ENCODE measurements at places on chromosomes 5 and 9.

- peak; percentile 63 for DNase-seq
Observed at GRCh38 chr9:123251741-123252140, 16.6 kb downstream of the STRBP start.

GRCh38 chr9:71984831-71985281 lies 73.4 kb downstream of the C9orf85 start:
- DNase-seq: no peak

DNA sequence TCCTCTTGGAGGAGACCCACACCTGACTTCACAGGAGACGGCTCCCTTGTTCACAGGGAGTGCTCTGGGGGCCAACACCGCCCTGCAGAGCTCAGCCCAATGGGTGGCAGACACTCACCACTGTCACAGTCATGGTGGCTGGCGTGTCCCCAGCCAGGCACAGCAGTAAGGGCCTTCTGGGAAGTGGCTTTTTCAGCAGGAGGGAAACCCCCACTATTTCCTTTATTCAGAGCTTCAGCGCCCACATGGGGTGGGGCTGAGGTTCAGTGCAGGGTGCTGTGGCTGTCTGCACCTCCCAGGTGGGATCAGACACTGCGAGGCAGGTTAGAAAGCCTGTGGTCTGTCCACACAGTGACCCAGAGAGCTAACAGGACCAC lies 3.6 kb upstream of the SNAPC4 start:
- no peak for DNase-seq

GRCh38 chr9:109497226-109498153 lies 617 bp downstream of the PTPN3 start:
- peak; percentile 8 for DNase-seq

DNA sequence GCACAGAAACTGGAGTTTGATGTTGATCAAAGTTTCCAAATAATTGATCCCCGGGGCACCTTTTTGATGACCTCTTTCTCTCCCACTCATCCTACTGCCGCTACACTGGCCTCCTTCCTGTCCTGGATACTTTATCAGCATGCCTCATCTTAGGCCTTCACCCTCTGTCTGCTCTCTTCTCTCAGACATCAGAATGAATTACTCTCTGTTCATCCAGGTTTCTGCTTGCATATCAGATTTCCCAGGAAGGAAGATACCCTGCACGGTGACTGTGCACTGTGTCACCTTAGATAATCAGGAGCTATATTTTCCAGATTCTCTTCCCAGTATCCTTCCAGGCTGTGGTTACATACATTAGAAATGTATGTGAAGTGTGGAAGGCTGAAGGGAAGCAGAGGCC lies 397.0 kb downstream of the DIRAS2 start:
- no peak for DNase-seq

DNA sequence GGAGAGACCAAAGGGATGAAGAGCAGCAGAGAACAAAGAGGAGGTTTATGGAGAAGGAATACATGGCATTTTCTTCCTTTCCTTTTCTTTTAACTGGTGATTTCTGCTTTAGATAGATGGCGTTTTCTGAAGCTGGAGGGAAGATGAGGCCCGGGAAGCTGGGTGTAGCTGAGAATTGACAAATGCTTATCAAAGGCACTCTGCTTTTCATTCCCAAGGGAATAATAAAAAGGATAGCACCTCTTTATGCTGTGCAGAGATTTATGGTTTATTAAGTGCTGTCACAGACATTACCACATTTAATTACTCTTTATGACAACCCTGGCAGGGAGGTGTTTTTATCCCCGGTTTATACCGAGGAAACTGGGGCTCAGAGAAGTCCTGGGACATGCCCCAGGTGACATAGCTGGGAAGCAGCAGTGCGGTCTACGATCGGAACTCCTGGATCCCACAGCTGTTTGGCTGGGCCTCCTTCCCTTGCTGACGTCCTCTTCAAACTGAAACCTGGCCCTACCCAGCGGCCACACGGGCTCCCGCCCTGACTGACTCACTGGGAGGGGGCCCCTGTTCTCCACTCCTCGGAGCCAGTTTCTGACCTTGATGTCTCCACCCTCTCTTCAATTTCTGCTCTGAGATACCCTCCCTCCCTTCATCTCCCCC lies 8.2 kb upstream of the EPB41L4B start:
- DNase-seq: peak; percentile 24

DNA sequence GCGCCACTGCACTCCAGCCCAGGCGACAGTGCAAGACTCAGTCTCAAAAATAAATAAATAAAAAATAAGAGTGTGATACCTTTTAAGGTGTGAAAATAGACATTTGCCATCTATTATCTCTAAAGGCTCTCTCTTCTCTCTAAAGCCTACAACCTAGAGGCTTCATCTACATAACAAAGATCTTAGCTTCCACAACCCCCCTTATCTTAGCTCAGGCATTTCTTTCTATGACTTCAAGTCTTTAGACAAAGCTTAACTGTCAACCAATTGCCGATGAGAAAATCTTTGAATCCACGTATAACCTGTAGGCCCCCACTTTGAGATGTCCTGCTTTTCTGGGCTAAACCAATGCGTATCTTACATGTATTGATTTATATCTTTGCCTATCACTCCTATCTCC lies 64.9 kb upstream of the ADAMTS19 start:
- DNase-seq: no peak

- no peak for DNase-seq
Observed at GRCh38 chr5:56848206-56848605, 32.9 kb downstream of the MAP3K1 start.

DNA sequence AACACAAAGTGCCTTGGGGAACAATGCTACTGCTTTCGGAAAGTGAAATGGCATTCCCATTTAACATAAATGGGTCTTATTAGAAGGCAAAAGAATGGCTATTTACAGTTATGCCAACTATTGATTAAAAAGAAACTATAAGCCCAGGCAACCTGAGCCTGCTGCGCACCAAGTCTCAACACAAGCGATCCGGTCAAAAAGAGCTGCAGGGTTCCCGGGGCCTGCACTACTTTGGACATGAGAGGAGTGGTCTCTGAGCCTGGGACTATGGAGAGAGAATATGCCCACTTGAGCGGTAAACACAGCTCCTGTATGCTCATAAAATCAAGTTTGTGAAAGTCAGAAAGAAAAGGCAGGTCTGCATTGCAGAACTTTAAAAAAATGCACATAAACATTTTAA lies 660.7 kb downstream of the EFNA5 start:
- no peak for DNase-seq

DNA sequence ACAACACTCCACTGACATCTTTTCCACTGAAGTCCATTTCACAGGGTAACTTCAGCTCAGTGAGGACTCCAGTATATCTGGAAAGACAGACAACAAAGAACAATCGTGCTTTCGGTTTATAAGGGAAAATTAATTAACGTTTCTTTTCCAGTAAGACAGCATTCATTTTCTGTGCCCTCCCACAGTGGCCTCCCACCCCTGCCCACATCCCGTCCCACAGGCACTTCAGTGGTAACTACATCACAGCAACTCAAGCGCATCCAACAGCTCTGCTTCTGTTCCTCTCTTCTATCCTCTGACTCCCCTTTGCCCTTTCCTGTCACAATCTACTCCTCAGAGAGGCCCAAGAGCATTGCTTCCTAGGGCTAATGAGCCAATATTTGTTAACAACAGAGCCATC lies 40.3 kb downstream of the GLDC start:
- DNase-seq: no peak

DNA sequence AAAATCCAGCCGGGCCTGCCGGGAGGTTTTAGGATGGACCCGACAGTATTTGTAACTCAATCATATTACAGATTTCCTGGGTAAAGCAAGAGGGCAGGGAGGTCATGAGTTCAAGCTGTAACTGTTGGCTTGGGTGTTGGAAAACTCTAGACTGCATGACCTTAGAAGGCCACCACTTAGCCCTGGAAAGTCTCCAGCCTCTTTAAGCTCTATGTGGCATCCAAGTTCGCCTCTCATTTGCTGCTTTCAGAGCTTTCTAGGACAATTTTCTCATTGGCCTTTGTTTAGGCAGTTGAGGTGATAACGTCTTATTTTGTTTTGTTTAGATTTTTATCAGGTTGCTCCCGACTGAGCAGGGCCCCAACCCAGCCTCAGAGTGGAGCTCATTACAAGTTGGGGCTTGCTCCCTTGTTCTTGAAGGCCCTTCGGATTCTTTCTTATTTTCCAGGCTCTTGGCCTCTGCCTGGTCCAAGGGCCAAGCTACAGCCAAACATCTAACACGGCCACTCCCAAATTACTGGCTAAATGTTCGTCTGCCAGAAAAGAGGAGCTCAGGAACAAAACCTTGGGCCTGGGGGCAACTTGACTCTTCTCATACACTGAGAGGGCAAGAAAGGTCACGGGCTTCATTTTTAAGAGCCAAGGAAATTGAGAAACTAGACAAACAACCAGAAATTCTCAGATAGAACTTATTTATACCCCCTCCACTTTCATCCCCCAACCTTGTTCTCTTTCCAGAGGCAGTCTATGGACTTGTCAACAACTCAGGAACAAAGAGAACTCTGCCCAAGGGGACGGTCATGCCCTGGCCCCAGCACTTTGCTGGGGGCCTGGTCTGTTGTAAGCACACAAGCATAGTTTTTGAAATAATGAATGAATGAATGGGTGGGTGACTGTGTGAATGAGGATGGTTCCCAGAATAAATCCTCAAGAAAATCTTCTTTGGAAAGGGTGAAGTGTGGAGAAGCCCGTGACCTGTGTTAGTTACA lies 526.9 kb downstream of the BNC2 start:
- DNase-seq: no peak

DNA sequence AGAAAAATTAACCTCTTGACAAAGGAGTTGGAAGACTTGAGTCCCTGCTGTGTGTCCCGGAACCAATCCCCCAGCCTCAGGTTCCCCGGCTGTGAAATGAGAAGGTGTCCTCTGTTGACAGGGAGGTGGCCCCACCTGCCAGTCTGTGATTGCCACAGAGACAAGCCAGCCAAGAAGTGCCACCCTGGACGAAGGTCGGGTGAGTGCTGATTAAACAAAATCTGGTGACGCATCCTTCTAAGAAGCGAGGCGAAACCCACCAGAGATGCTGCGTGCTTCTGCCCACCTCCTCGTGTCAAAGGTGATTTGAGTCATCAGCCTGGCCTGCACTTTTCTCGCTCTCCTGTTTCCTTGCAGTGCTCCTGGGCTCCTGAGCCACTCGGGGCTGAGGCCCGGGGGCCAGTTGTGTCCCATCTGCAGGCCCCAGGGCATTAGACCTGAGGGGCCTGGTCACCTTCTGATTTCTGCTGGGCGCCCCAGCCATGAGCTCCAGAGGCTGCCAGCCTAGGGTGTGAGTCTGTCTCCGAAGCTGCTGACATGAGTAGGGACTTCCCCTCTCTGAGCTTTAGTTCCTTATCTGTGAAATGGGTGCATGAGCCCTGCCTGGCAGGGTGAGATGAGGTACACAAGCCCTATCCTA lies 28.7 kb downstream of the NEK6 start:
- no peak for DNase-seq

DNA sequence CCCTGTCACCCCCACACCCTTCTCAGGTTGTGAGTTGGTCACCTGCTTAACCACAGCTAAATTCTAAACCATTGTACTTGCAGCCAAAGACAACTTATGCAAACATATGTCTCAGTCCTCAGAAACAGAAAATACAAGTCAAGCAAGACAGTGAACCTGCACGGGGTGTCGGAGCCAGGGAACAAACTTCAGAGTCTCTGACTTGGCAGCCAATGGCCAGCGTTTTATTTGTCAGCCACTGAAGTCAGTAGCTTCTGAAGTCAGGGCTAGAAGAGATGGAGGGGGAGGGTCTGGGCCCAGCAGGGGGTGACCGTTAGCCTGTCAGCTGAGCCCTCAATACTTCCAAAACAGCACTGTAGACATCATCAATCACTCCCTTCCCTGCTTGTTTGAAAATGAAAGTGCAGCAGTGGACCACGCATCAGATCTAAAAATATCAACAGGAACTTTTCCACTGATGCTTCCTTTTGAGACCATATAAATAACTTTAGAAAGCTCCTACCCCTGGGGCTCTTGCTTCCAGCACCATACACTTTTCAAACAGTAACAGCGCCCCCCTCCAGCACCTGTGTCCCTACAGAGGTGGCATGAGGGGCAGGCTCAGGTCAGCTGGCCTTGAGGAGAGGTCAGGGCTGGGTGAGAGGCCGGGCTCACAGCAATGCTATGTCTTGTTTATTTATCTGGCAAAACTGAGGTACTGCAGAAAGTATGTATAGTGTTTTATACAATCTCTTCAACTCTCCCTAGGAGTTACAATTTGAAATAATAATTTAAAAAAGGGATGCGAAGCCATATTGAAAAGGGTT lies 142.5 kb downstream of the ACER2 start:
- no peak for DNase-seq

GRCh38 chr5:62315376-62316175 lies 9.6 kb downstream of the KIF2A start:
- no peak for DNase-seq

DNA sequence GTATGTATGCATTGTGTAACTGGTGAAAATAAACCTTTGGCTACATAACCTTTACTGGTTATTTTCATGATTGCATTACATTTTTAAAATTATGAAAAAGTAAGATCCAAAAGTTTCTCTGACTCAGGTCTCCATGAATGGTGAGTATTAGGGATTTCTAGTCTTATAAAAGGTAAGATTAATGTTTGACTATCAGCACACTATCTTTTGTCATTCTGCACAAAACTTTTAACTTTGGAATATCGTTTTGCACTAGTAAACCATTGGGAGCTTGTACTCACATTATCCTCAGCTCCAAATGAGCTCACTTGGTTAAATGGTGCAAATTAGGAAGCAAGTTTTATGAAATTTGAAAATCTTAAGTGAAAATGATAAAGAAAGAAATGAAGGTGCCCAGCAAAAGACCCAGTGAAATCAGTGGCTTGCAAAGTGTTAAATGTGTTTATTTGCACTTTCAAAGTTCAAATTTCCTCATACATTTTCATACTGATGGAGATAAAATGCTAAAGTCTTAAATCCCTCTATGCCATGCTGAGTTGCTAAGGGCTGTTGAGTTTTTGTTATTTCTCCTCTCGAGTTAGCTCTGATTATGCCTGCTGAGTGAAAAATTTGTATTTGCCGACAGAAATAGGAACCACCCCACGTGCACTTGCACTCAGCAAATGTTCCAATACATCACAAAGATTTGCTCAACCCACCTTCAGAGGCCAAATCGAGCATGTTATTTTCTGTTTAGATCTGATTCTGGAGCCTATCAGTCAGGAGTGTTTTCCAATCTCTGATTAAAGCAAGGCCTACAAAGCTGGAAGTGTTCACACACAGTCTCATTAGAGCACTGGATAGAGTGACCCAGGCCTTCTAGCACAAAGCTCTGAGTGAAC lies 885.7 kb downstream of the NR2F1-AS1 start:
- no peak for DNase-seq

DNA sequence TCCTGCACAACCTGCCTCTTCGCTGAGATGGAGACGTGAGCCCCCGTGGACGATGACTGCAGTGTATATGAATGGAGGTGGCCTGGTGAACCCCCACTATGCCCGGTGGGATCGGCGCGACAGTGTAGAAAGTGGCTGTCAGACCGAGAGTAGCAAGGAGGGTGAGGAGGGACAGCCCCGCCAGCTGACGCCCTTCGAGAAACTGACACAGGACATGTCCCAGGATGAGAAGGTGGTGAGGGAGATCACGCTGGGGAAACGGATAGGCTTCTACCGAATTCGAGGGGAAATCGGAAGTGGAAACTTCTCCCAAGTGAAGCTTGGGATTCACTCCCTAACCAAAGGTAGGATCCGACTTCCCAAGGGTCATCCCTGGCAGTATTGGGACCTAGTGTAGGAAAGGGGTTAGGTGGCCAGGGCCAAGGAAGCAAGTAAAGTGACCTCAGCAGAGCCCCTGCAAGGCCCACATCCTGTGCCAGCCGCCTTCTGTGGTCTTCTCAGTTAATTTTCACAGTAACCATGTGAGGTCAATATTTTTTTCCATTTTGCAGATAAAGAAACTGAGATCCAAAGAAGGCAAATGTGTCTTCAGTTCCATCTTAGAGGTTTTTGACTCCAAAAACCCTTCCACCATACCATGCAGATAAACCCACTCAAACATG lies 53.8 kb downstream of the NIM1K start:
- no peak for DNase-seq

GRCh38 chr5:140168371-140168770 lies 6.6 kb upstream of the CYSTM1 start:
- no peak for DNase-seq
